Activated T-cell treated with anti-CD3 and anti-CD28 coated beads, Interleukin-2, amount 50 U/mL, for 4 hours (primary cell): ENCODE measurements at places on chromosomes 2 and 18.

DNA sequence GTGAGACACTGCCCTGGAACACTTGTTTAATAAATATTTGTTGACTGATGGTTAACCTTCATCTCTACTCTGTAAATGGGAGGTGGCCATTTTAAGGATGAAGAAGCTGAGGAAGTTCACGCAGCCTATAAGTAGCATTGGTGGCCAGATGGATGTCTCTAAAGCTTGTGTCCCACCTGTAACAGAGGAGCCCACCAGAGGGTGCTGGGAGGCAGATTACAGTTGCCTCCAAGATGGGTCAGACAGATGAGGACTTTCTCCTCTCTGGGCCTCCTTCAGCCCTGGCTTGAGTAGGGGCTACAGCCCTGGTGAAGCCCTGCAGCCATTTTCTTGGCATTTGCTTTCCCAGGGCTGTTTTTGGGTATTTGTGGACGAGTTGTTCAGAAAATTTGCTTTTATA lies 45.0 kb upstream of the MCFD2 start:
- DNase-seq: no peak

- DNase-seq: no peak
These were observed 9.1 kb downstream of the RND3 start for GRCh38 chr2:150478200-150478974.

DNA sequence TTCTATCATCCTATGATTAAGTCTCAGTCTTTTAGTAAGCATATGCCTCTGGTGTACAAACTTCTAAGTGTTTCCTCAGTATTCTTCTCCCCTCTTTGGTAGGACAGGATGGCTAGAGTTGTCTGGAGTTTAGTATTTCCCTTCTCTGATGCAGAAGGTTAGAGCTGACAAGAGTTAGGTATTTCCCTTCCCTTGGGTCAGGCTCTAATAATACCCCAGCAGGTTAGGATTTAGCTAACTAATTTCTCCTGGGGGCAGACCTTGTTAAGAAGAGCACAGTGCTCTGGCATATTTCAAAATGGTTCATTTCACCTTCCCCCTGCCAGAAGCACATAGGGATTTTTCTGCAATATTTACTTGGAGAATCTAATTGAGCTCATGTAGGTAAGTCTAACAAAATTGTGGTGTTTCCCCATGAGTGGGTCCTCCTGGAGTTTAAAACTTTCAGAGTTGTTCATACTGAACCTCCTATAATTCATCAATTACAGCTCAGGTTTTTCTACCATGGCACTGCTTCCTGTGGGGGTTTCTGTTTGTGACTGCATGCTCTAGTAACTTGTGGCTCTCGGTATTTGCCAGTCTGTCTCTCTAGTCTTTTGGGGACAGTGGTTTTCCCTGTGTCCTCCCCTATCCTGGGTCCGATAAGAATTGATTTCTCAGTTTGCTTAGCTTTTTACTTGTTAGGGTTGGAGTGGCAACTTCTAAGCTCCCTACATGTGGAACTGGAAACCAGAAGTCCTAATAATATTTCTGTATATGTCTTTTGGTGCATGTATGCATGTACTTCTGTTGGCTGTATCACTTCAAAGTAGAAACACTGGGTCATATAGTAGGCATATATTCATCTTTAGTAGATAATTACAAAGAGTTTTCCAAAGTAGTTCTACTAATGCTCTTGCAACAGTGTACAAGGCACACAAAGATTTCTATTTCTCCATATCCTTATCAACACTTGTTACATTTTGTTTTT lies 77.7 kb downstream of the GDF7 start:
- no peak for DNase-seq

DNA sequence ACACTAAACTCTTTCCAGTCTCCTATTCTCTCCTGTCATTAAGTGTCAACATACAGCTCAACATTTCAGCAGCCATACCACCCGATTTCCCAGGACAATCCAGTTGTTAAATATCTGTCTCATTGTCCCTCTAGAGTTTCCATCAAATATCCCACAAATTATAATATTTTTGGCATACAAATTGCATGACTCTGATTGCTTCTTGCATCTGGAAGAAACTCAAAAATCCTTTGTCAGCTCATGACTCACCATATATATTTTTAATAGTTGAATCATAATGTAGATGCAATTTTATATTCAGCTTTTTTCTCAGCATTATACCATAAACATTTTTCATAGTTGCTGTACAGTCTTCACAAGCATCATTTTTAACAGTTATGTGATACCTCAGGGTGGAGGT lies 7.2 kb downstream of the SLC30A3 start:
- no peak for DNase-seq

GRCh38 chr2:102771114-102771513 lies 9.3 kb downstream of the TMEM182 start:
- no peak for DNase-seq

DNA sequence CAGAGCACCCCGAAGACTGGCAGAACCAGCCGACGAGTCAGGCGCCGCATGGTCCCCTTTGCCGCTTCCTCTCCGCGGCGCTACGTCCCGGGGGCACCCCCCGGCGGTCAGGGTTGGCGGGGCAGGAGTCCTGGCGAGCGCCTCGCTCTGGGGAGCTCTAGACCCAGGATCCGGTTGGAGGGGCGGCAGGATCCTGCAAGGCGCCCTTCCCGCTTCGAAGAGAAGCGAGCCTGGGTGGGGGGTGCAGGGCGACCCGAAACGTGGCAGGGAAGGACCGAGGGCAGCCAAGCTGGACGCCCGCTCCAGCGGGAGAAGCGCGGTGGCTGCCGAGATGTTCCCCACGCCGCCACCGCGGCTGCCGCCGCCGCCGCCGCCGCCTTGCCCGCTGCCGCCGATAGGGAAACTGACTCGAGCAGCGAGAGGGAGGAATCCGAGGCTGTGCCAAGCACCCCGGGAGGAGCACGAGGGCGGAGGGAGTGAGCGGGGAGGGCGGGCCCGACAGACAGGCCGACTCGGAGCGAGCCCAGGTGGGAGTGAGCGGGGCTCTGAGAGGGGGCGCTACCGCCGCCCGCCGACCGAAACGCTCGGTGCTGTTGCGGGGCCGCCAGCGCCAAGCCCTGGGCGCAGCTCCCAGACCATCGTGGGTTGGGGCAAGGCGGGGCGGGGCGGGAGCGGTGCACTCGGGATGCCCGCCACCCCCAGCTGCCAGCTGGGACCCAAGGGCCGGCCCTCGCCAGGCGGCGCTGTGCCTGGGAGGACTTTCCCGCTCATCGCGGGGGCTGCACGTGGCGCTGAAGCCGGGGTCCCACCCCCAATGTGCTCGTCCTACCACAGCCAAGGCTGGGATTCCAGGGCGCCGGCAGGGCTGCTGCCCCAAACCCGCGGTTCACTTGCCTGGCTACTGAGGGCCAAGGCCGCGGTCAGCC lies at the start of gene GALNT14:
GALNT14 (minus strand) TSS at position 404 of the 926 bp plus-strand sequence; CDS start at position 50, 354 bp downstream.
- no peak for DNase-seq

DNA sequence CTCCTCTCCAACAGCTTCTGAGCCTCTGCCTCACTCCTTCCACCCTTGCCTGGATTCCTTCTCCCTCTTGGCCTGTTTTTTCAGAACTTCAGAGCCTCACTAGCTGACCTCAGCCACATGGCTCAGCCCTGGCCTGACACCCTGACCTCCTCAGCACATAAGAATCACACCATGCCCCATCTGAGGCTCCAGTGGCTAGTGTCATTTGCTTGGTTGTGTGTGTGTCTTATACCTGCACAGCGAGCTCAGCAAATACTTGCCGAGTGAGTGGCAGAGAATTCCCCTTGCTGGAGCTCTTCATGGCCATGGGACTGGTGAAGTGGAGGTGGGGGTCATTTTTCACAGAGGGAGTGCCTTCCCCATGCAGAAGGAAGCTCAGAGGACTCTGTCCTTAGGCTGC lies 70.2 kb downstream of the CELF4 start:
- no peak for DNase-seq

DNA sequence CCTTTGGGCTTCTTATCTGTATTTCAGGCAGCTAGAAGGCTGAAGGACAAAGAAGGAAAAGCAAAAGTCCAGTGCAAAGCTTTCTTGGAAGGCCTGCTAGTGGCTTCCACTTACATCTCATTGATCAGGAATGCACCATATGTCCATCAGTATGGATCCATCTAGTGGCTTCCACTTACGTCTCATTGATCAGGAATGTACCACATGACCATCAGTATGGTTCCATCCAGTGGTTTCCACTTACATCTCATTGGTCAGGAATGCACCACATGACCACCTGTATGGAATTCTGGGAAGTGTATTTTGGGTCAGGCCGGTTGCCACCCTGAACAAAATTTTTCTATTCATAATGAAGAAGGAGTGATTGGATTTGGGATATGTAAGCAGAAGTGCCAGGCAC lies 70.6 kb downstream of the LYPD6 start:
- DNase-seq: no peak

GRCh38 chr2:112924821-112925220 lies 13.9 kb downstream of the IL37 start:
- DNase-seq: no peak

DNA sequence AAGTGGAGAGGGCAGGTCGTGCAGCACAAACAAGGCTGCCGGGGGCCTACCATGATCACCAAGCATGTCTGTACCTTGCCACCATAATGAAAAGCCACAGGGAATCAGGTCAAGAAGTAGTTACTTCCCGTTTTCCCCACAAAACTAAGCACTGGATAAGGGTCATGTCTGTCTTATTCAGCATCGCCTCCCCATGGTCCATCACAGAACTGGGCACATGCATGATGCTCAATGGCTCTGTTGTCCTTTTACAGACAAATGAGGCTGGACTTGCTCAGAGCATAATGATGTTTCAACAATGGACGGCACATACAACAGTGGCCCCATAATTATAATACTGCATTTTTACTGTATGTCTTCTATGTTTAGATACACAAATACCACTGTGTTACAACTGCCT lies 27.5 kb downstream of the REEP1 start:
- no peak for DNase-seq

DNA sequence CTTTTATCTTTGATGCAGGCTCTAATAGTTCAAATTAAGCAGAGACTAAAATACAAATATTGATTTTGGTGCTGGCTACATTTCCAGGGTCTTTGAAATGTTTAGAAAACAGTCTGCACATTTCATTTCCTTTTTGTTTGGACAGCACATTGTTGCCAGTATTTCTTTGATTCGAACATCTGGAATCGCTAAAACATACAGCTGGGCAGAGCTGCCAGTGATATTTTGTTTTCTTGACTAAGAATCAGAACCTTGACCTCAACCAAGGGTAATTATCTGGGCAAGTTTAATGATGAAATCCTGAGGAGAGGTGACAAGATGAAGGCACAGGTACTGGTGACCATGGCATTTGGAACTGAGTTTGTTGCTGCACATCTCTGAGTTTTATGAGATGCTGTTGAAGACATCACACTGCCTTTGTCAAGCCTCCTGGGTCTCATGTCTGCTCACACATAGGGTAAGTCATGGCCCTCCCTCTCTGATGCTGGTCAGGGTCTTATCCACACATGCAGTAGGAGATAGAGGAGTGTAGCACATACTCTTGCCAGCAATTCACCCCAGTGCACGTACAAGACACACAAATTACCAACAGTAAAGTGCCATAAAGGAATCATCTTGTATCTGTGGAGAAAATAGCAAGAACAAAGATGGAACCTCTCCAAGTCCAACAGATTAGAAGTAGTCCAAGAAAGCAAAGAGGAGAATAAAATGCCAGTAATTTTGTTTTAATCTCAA lies 391.9 kb downstream of the RND3 start:
- DNase-seq: no peak

DNA sequence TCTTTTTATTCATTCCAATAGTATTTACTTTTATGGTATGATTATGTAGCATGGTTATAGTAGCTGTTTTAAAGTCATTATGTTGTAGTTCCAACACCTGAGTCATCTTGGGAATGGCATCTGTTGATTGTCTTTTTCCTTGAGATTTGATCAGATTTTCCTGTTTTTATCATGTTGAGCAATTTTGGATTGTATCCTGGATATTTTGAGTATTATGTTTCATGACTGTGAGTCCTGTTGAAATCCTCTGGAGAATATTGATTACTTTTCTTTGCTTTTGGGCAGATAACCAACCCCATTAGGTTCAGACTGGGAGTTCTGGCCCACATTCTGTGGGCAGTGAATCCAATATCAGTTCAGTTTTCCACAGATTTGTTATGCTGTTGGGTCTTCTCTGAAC lies 163.2 kb upstream of the SPRED2 start:
- no peak for DNase-seq

- DNase-seq: no peak
These were observed 11.5 kb upstream of the MBP start for GRCh38 chr18:77144046-77144445.

DNA sequence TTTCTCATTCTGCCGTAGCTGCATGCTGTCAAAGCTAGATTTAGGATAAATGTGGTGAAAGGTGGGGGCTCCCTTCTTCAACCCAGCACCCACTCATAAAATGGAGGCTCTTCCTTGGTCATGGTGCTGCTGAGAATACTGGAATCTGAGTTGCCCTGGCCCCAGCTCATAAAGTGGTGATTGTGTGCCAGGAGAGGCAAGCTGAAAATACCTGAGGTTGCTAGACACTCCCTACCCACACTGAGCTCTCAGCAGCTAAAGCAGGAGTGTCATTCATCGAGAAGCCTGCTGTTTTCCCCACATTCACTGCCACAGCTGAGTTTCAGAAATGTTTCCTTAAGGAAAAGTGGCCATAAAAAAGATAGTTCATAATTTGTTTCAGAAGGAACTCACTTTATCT lies 297.1 kb upstream of the RBMS1 start:
- DNase-seq: no peak

DNA sequence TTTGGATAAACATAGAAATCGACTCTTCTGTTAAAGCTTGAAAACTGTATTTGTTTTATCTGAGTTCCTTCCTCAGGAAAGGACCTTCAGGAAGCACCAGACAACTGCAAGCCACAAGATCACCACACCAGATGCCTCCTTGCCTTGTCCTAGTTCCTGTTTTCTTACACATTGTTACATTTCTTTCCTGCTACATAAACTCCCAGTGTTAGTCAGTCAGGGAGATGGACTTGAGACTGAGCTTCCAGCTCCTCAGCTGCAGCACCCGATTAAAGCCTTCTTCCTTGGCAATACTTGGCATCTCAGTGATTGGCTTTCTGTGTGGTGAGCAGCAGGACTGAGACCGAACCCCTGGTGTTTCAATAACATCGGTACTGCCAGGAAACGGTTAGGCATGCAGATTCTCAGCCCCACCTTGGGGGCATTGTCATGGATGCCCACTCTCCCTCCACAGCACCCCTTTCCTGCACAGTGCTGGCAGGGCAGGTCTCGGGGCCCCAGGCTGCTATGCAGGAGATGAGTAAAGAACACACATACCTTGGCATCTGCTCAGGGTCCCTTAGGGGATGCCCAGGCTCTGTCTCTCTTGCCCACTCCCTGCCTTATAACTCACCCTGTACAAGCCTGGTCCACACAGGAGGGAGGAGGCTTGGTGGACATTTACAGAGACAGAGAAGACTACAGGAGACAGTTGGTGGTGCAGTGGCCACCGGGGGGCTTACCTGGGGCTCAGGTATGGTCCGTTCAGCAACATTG lies 32.6 kb downstream of the ANKMY1 start:
- no peak for DNase-seq

DNA sequence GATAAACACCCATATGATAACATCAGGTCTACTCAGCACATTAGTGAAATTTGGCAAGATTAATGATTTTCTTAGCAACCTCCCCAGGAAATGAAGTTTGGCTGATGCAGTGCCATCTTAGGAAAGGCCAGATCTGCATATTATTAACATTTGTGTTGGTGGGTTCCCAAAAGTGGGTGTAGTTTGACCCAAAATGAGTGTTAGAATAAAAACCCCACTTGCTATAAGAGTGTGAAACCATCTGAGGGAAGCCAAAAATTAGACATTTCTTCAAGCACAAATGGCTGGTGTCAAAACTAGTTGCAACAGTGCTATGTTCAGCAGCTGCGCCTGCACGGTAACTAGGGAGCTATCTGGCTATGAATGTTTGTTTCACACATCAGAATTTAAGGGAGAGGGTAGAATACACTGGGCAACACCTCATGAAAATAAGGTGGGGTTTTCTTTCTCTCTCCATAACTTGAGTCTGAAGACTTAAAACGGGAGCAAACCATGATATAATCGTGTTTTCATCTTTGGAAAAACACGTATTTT lies 15.9 kb upstream of the CSRNP3 start:
- no peak for DNase-seq
